Activated CD4-positive, alpha-beta T cell treated with anti-CD3 and anti-CD28 coated beads, Interleukin-10, Interleukin-2, amounts not matched to agents 100 ng/mL and 50 ng/mL, durations not matched to agents 16 hours and 8 hours (primary cell): ENCODE measurements at places on chromosomes 12 and 14.

DNA sequence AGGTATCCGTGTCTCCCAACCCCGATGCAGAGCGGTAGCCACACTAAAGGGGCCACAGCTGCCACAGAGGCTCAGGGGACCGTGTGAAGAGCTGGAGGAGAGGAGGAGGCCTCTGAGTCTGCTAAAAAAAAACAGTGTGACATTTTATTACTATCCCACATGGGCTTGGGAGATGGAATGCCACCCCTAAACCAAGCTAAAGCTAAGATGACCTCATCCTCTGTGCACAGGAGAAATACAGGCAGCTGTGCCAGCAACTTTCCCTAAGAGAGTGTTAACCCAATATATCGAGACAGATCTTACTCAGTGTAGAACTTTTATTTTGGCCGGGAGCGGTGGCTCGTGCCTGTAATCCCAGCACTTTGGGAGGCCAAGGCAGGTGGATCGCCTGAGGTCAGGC lies 18.0 kb downstream of the BCL2L14 start:
- no peak for DNase-seq

DNA sequence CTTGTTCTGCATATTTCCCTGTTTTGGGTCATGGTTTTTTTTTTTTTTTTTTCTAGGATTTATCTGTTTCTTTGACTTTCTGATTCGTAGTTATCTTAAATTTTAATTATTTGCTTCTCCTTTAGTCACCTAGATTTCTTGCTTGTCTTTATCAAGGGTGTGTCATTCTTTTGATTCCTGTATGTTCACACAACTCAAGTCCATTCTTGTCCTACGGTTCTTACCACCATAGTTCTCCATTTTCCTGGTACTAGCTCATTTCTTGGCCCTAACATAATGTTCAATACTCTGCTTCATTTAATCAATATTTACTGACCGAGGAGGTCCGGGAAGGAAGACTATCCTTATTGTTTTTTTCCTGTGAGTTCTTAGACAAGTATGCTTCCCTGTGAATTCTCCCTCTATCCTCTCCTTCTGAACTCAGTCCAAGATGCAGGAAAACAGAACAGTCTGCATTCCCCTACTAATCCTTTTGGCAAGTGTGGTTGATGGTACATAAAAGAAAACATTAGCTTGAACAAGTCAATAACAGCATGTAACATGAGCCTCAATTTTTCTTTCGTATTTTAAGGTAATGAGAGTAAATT lies 1346.4 kb upstream of the SEL1L start:
- DNase-seq, result no peak

- no peak for DNase-seq
Observed at GRCh38 chr14:32265584-32265983, 62.5 kb upstream of the RNU6-8 start.

GRCh38 chr12:87756721-87757120 lies 272.5 kb downstream of the C12orf50 start:
- DNase-seq, result no peak

- peak; percentile 46 for DNase-seq
Observed at GRCh38 chr14:104876251-104876699, 11.2 kb downstream of the CEP170B start.

DNA sequence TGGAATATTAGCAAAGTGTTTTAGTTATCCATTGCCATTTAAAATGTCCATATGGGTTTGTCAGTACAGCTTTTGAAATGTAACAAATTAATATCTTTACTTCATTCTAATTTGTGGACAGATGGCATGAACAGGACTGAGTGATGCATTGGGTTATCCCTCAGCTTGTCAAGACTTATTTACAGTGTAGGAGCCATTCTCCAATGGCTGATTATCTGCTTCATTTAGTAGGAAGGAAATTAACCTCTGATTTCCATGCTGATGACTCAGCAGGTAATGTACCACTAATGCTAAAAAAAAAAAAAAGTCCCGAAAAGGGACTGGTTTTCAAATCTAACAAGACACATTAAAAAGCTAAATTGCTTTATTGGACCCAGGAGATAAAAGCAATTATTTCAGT lies 1149.0 kb upstream of the USP15 start:
- DNase-seq, result no peak
